ENCODE measurements at places on chromosomes 13 and 19.

GRCh38 chr19:39795001-39795400, 16.3 kb downstream of the LEUTX start:
- DNase-seq = no peak

- DNase-seq = peak; percentile 66
Observed at GRCh38 chr19:18204394-18205199, 755 bp upstream of the RAB3A start.

DNA sequence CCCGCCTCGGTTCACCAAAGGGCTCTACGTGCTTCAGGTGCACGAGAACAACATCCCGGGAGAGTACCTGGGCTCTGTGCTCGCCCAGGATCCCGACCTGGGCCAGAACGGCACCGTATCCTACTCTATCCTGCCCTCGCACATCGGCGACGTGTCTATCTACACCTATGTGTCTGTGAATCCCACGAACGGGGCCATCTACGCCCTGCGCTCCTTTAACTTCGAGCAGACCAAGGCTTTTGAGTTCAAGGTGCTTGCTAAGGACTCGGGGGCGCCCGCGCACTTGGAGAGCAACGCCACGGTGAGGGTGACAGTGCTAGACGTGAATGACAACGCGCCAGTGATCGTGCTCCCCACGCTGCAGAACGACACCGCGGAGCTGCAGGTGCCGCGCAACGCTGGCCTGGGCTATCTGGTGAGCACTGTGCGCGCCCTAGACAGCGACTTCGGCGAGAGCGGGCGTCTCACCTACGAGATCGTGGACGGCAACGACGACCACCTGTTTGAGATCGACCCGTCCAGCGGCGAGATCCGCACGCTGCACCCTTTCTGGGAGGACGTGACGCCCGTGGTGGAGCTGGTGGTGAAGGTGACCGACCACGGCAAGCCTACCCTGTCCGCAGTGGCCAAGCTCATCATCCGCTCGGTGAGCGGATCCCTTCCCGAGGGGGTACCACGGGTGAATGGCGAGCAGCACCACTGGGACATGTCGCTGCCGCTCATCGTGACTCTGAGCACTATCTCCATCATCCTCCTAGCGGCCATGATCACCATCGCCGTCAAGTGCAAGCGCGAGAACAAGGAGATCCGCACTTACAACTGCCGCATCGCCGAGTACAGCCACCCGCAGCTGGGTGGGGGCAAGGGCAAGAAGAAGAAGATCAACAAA, 2.6 kb downstream of the PCDH17 start:
- DNase-seq = no peak

DNA sequence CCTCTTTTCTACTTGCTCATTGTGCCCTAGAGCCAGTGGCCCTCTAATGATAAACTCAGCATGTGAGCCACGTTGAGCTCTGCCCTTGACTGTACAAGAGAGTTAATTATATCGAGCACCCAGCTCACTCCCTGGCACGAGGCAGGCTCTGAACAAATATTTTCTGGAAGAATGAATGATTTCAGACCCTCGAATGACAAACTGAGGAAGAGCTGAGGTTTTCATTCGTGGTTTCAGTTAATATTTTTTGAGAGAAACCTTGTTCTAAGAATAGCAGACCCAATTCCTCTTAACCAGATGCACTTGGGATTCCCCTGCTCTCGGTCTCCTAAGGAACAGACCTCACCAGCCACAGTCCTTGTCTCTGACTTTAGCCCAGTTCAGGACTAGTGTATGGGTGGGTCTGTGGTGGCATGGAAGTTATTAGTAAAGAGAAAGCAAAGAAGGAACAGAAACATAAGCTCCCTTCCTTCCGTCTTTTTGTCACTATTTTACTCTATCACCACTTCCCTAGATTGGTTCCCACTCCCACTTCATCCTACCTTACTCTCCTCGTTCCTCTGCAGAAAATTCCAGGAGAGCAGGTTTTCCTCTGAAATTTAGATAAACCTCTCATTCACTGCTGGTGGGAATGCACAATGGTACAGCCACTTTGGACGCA, 22.1 kb upstream of the WDFY2 start:
- DNase-seq = no peak

DNA sequence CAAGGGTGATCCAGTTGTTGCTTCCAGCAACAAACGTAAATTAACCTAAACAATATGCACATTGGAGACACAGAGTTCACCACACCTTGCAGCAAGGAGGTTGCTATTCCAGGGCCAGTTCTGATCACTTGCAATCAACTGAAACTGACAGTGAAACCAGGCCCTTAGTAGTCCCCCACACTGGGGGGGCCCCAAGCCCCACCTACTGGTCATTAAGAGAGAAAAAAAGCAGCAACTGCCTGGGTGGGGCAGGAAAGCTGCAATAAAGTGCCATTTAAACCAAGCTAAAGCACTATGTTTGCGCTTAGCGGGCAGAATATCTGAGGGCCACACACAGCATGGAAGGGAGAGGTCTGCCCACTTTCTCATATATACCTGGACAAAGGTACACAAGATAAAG, 51.5 kb downstream of the ATP7B start:
- no peak for DNase-seq

DNA sequence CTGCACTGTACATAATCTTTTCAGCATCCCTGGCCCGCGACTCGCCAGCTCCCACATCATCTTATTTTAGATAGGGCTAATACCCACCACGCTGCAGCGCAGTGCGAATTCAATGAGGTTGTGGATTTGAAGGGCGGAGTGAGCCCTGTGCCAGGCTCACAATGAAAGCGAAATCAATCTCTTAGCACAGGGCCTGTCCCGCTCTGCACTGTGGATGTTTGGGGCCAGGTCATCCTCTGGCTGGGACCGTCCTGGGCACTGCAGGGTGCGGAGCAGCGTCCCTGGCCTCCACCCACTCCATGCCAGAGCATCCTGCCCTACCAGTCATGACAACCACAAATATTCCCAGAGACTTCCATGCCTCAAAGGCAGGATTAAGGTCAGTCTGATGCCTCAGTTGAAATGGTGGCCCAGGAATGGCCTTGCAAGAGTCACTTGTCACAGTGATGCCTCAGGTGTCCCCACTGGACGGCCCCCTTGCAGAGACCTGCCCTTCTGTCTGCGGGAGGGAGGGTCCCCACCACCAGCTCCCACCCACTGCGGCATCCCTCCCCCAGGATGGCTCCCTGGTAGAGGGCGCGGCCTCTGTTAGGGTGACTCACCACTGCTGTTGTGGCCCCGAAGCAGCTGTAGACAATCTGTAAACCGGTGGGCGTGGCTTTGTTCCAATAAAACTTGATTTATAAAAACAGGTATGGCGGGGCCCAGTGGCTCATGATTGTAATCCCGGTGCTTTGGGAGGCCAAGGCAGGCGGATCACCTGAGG, 5.6 kb downstream of the UHRF1 start:
- no peak for DNase-seq

DNA sequence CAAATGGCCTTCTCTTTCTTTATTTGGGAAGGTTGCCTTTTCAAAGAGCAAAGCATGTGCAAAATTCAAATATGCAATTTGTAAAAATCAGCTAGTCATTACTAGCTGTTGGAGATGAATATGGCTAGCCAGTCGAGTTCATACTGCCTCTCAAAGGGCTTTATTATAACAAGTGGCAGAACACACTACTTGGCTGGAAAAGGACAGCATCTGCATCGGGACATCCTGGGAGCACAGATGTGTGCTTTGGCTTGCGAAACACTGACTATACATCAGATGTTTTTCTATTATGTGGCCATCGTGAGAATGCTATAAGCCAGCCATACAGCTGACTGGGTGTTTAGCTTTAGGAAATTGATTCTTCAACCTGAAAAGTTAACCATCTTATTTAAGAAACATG, 424.2 kb downstream of the KCTD12 start:
- DNase-seq = no peak

- DNase-seq = no peak
Observed at GRCh38 chr13:87777387-87777786, 106.2 kb downstream of the SLITRK5 start.

- DNase-seq = peak; percentile 26
Observed at GRCh38 chr19:18340990-18341868, 831 bp downstream of the PGPEP1 start.

DNA sequence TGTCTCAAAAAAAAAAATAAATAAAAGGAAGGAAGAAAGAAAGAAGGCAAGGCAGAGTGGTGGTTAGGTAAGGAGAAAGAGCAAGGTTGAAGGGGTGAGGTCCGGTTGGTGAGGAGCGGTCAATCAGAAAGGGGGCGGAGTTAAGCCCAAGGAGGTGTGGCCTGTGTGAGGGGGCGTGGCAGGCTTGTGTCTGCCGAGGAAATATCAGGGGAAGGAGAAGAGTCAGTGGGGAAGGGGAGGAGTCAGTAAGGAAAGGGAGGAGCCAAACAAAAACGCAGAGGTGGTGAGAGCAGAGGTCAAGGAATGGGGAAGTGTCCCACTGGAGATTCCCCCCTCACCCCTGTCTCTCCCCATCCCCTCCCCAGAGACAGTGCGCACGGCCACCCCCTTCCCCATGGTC, 5.9 kb downstream of the CACNG7 start:
- no peak for DNase-seq

- DNase-seq = no peak
Observed at GRCh38 chr13:110127986-110128511, 178.9 kb downstream of the COL4A1 start.

DNA sequence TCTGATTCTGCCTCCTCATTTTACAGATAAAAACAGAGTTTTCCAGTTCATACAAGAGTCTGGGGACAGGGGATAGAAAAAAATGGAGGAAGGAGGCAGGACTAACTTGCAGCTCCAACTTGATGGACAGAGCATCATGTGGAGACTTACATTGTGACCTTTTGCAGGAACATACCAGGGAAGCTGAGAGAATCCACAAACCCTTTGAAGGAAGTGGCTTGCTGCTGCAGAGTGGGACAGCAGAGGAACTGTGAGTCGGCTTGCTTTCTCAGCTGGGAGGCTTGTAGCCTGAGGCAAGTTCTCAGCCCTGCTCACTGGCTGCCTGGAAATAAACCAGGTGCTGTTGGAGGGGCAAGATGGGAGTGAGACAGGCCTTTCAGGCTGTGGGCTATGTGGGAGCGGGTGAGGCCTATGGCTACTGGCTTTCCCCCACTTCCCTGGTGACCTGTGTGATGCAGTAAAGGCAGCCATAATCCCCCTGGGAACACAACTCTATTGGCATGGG, 614.4 kb downstream of the KCTD12 start:
- DNase-seq = no peak

GRCh38 chr19:1672769-1673644, 20.6 kb upstream of the TCF3 start:
- DNase-seq = no peak

GRCh38 chr19:5131506-5132205, 162.7 kb downstream of the KDM4B start:
- DNase-seq = no peak

DNA sequence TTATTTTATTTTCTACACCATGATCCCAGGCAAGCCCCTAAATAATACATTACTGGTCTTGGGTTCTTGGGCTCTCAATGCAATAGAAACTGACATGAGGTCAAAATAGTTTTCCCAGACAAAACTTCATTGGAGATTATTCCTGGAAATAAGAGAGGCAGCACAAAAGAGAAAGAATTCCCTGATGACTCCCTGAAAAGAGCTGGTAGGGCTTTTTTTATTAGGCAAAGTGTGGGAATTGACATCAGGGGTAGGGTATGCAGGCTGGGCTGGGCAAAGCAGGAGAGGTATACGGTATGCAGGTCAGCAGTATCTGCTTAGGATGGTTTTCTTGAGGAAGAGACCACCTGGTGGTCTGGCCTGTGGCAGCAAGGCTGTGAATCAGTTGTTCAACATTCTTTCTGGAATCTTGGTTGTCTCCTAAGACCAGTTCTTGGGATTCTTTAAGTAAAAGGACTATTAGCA, 9.3 kb upstream of the IGFL3 start:
- DNase-seq = no peak

- no peak for DNase-seq
Observed at GRCh38 chr19:1240925-1241324, 626 bp upstream of the ATP5F1D start.

DNA sequence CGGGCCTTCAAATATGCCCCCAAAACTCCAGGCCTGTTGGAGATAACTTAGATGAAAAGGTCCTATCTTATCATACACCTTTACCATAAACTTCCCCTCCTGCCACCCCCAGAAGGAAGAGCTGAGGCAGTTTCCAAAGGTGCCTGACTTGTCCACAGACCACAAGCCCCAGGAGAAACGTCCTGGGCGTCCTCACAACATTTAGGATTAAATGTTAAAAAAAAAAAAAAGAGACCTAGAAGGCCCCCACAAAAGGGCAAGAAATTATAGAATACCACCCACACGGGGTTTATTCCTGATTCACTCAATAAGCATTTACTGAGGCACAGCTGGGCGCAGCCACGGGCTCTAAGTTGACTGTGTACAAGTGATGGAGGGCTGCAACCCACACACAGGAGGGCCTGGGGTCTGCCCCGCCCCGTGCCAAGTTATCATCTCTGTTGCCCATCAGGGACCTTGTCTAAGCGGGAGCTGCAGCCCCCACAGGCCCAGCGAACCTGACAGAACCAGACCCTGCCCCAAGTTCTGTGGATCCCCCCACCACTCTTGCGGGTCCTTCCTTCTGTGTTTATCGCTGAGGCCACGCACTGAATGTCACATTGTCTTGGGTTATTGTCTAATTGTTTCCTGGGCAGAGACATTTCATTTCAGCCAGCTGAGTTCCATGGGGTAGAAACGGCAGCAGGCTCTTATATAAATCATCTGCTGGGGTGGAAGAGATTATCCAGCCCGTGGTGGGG, 83.0 kb upstream of the TM9SF2 start:
- DNase-seq = no peak

- DNase-seq = no peak
Observed at GRCh38 chr13:99981735-99982035, at the start of gene ZIC2. ZIC2 (plus strand) TSS chr13:99981784; CDS start chr13:99982065, 281 bp downstream.

DNA sequence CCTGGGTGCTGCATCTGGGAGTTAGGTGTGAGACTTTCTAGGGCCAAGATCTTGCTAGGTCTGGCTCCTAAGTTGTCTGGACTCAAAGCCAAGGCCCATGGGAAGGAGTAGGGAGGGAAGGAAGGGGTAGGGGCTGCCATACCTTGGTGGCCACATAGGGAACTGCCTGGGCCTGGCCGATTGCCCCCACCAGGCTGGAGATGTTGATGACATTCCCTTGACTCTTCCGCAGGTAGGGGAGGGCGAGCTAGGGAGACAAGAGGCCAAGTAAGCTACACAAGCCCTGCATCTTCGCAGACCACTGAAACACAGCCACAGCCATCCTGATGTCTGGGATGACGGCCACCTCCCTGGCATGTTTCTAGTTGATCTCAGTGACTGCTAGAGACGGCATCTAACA, 4.1 kb upstream of the BCAT2 start:
- no peak for DNase-seq

- no peak for DNase-seq
Observed at GRCh38 chr13:51885651-51886050, 23.9 kb downstream of the CCDC70 start.

All from GF-D8 (cell line).